CD4-positive, alpha-beta T cell treated with Interleukin-2 at 100 ng/mL for 4 hours (primary cell): ENCODE measurements at places on chromosomes 5 and 9.

DNA sequence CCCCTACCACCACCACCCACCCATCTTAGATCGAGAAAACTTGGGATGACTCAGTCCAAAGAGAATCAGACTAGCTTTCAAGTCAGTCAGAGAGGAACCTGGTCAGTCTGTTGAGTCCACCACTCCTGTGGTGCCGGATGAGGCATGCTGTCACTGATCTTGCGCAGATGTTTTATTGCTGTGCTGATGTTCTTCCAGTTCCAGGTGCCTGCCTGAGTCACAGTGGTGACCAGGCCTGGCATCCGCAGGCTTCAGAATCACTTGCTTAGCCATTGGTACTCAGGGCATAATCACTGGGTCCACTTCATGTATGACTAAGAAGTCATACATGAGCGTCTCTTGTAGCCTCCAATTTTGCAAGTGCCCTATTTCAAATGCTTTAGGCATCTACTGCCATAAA is 114.1 kb downstream of the MUSK start:
- DNase-seq, result no peak

GRCh38 chr9:127452691-127453090 is 1.4 kb downstream of the LRSAM1 start:
- no peak for DNase-seq

- DNase-seq, result no peak
Observed at GRCh38 chr5:135135530-135136226, 101.7 kb upstream of the PITX1 start.

DNA sequence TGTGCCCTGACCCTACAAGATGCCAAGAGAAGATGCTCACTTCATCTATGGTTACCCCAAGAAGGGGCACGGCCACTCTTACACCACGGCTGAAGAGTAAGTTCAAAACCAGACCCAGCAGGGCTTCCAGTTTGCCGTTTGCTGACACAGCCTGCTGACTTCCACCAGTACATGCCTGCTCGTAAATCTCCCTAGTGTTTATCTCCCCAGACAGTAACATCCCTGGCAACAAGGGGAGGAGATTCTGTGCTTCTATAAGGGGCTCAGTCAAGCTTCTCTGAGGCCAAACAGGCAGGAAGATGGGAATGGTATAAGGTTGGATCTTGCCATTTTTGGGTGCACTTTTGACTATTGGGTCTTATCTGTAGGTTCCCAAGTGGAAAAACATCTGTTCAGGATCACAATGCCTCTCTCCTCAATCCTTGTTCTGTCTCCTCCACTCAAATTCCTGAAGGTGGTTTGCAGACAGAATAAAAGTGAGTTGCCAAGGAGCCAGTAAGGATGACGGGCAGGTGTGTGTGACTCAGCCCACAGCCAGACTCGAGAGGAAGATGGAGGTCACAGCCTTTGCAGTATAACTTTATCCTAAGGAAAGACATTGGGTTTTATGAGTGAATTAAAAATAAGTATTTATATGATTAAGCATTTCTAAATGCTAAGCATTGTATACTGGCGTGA is 1.9 kb downstream of the MLANA start:
- DNase-seq, result no peak

- no peak for DNase-seq
Observed at GRCh38 chr9:123425261-123425821, 69.3 kb downstream of the CRB2 start.

DNA sequence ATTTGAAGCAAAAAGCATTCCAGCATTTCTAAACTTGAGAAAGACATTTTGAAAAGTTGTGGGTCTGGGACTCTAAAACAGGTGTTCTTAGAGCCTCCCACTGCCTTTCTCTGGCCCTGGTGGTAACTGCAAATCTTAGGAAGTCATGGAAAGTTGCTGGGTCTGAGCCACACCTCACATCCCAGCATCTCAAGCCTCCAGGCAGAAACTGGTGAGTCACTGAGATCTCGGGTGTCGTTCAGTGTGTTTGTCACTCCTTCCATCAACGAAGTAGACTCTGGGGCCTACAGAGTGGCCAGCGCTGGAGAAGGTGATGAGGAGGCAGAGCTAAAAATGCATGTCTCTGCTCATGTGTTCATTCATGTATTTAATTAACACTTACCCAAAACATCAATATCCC is 59.6 kb upstream of the C5orf58 start:
- DNase-seq, result no peak

GRCh38 chr9:71891557-71892189 is 19.3 kb downstream of the ABHD17B start:
- DNase-seq, result no peak
